ENCODE measurements at places on chromosomes 2 and 18. TPM values are rescaled to one million over a fixed set of nuclear protein-coding genes. Genes with fewer than 3 reads are reported as not detected.

Gene UBR3
- 42.8 TPM for total RNA-seq

Gene PHOSPHO2
- total RNA-seq, result 5.5 TPM

Gene DOK1
- 35.7 TPM for total RNA-seq

GRCh38 chr2:144146076-144146475 lies 373.8 kb downstream of the ZEB2 start:
- H3K27me3 ChIP-seq, result no peaks in the 10 kb centered on the region
- DNase-seq, result no peak
- H3K4me3 ChIP-seq, result no peak overlapping the region
- no peaks in the 10 kb centered on the region for H3K4me1 ChIP-seq

- no peak for DNase-seq
- H3K36me3 ChIP-seq, result peaks cover 39% of the 10 kb centered on the region
- H3K4me1 ChIP-seq, result peaks cover 23% of the 10 kb centered on the region
- no peak overlapping the region for H3K4me3 ChIP-seq
These were observed 6.7 kb downstream of the WDR43 start for GRCh38 chr2:28901202-28901601.

DNA sequence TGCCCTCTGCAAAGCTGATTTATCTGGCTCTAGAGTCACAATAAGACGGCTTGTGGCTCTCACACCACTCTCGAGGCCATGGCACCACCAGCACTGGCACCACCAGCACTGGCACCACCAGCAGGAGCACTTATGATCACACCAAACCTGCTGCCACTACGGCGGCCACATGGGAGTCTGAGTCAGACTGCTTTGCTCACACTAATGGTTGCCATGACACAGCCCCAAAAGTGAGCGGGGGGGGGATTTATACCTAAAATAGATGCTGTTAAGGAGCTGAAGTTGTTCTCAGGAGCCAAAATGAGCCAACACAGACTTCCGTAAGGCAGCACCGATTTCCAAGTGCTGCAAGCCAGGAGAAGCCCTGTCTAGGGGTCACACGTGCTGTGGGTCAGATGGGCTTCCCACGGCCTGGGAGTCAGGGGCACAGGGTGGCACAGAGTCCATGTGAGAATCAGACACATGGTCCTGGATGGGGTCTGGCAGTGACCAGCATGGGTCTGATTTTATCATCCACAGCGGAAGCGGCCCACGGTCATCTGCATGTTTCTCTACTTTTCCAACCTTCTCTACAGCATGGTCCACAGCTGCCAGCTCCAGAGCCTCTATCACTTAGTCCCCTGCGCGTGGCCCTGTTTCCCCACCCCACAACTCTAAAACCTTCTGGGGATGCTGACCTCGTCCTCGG lies 16.7 kb downstream of the DNMT3A start:
- no peak for DNase-seq
- no peak overlapping the region for H3K4me3 ChIP-seq
- H3K36me3 ChIP-seq, result no peaks in the 10 kb centered on the region
- no peaks in the 10 kb centered on the region for H3K27me3 ChIP-seq
- H3K27ac ChIP-seq, result no peak overlapping the region

DNA sequence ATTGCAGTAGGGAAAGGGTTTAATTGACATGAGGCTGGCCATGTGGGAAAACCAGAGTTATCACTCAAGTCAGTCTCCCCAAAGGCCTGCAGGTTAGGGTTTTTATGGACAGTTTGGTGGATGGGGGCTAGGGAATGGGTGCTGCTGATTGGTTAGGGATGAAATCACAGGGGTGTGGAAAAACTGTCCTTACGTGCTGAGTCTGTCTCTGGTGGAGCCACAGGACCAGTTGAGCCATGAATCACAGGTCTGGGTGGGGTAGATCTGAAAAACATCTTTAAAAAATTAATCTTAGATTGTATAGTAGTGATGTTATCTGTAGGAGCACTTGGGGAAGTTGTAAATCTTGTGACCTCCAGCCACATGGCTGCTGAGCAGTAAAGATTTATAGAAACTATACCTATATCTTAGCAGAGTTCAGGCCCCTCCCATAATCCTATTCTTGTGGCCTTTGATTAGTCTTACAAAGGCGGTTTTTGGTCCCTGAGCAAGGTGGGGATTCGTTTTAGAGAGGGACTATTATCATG lies 139.6 kb downstream of the COMMD1 start:
- H3K4me1 ChIP-seq, result no peaks in the 10 kb centered on the region
- no peak for DNase-seq
- H3K27ac ChIP-seq, result no peak overlapping the region

Gene CABYR
- 1.1 TPM for total RNA-seq

GRCh38 chr2:99354070-99354469 lies 16.9 kb downstream of the EIF5B start:
- no peaks in the 10 kb centered on the region for H3K36me3 ChIP-seq
- H3K4me3 ChIP-seq, result no peak overlapping the region
- DNase-seq, result no peak
- peaks cover 7% of the 10 kb centered on the region for H3K4me1 ChIP-seq
- no peaks in the 10 kb centered on the region for H3K27me3 ChIP-seq

GRCh38 chr2:226352941-226353560 lies 446.6 kb downstream of the IRS1 start:
- DNase-seq, result no peak
- H3K27me3 ChIP-seq, result no peaks in the 10 kb centered on the region
- no peaks in the 10 kb centered on the region for H3K4me1 ChIP-seq
- H3K27ac ChIP-seq, result no peak overlapping the region
- no peaks in the 10 kb centered on the region for H3K36me3 ChIP-seq
- H3K4me3 ChIP-seq, result no peak overlapping the region

Gene SLC16A14
- total RNA-seq, result 4.7 TPM

DNA sequence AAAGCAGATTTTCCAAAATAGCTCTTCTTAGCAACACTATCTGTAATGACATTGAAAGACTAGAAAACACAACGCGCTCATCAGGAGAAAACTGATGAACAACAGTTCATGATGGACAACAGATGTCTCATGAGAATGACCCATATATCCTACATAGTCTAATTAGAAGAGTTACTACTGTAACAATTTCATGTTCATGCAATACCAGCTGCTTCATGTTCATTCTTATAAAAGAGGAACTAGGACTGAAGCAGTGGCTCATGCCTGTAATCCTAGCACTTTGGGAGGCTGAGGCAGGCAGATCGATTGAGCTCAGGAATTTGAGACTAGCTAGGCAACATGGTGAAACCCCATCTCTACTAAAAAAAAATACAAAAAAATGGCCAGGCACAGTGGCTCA lies 22.7 kb downstream of the TRAPPC8 start:
- no peak overlapping the region for H3K27ac ChIP-seq
- no peak for DNase-seq
- no peaks in the 10 kb centered on the region for H3K4me1 ChIP-seq
- peaks cover 59% of the 10 kb centered on the region for H3K36me3 ChIP-seq

- H3K27ac ChIP-seq, result no peak overlapping the region
- H3K36me3 ChIP-seq, result no peaks in the 10 kb centered on the region
- H3K4me3 ChIP-seq, result no peak overlapping the region
- H3K4me1 ChIP-seq, result no peaks in the 10 kb centered on the region
- no peak for DNase-seq
These were observed 106.0 kb downstream of the CMPK2 start for GRCh38 chr2:6759689-6760088.

Gene YES1
- 56.0 TPM for total RNA-seq

All from upper lobe of right lung (tissue), 1 donor.